ENCODE measurements at places on chromosomes 4 and X.
A peak's percentile ranks its signal among the peaks of the same experiment; 100 is the strongest.

DNA sequence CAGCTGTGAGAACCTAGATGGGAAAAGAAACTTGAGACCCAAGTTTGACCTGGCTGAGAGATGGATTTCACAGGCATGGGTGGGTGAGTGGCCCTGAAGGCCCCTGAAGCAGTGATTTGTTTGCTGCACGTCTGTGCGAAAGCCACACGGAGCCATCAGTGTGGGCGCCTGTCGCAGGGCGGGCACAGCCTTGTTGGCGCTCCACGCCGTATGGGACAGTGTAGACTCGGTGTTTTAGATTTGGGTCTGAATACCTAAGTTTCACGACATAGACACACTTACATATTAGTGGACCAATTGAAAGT is 21.9 kb upstream of the UVSSA start:
- no peak for DNase-seq

- DNase-seq = no peak
These were observed 163.1 kb downstream of the PALLD start for GRCh38 chr4:168659741-168660465.

GRCh38 chrX:111661241-111661640 is 19.7 kb upstream of the ALG13 start:
- DNase-seq = no peak

DNA sequence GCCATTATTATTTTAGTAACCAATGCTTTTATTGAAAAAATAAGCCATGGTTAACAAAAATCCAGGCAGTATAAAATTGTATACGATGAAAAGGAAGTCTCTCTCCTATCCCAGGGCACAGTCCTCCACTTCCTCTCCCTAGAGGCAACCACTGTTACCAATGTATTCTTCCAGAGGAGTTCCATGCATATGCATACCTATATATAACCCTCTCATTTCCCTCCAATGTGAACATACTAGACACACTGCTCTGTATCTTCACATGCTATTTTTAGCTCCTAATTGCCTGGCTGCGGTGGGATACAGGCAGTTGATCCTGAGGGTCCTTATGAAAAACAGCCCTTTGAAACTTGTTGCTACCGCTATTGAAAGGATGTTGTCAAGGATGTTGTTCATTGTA is 33.8 kb downstream of the PRPS1 start:
- DNase-seq = no peak

DNA sequence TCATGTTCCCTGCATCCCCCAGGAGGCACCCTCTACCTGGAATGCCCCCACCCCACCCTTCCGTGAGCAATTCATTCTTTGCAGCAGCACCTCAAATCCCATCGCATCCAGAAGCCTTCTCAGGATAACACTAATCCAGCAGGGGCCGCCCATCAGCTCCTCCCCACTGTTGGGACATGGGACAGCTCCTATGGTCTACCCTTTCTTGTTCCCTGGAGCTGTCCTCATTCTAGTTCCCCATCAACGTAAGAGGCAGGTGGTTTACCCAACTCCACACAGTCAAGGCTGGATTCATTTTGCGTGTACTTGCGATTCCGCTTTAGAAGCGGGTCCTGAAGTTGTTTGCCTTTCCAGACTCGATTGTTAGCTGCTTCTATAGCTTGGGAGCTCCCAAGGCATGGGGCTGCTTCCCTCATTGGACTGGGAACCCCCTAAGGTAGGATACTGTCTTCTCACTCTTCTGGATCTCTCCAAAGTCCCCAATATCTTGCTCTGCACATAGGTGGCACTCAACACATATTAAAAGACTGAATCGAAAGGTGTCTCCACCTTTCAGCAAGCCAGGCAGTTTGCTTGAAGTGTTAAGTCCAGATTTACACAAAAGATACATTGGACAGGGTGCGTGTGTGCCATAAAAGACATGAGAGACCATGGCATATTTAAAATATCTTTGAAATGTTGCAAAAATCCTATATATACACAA is 942 bp upstream of the APLN start:
- no peak for DNase-seq

DNA sequence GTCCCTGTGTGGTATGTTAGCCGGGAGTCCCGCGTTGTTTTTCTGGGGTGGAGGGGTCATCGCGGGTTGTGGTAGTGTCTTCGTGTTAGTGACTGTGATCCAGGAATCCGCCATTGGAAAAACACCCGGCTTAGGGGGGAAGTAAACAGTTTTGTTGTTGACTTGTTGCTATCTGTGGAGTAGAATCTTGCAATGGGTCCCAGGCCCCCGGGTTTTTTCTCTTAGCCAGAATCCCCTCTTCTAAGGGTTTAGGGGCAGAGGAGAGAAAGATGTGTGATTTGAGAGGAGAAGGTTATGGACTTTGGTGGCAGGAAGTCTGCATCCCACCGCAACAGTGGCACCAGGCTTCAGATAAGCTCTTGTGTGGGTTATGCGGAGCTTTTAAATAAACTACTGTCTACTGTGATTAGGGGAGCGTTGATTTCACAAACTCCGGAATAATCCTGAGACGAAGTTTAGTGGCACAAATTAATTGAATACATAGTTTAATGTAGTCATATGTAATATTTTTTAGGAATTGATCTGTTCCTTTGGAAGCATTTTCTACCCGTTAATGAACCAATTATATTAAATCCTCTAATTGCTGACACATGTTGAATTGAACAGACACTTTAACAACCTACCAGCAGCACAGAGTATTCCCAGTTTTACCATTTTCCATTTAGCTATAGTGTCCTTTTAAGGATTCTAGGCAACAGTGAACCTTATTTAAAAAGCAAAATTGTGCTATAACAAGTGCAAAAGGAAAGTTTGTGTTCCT is 1.4 kb downstream of the DDX3X start:
- DNase-seq = no peak

GRCh38 chrX:139079789-139080188 is 368.3 kb upstream of the FGF13 start:
- no peak for DNase-seq

- no peak for DNase-seq
These were observed 680 bp downstream of the MAEA start for GRCh38 chr4:1290165-1290977.

DNA sequence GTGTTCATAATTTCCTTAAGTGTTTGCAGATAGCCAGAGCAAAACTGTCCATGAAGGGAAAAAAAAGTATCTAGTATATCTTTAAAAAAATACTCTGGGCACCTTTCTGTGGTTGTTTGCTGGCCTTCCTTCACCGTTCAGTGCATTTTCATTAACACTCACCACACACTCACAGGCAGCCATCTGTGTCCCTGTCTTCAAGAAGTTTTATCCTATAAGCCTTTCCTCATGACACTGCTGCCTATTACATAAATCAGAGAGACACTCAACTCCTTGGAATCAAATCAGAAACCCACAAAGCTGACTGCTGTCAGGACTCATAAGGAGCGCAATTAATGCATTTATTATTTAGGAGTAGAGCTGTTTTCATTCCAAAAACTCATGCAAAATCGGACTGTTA is 1720.2 kb downstream of the PCDH7 start:
- DNase-seq = peak; percentile 74

GRCh38 chrX:68681443-68681941 is 34.0 kb downstream of the STARD8 start:
- DNase-seq = no peak

- DNase-seq = no peak
These were observed 346.4 kb downstream of the ZNF674 start for GRCh38 chrX:46198858-46199257.

GRCh38 chr4:118769161-118769560 is 66.8 kb downstream of the SEC24D start:
- no peak for DNase-seq

- DNase-seq = peak; percentile 18
These were observed 8.4 kb upstream of the MAB21L2 start for GRCh38 chr4:150573534-150573933.

All from kidney epithelial cell (primary cell).